Activated naive CD4-positive, alpha-beta T cell (primary cell): ENCODE measurements at places on chromosomes 5 and 9.

- no peak for DNase-seq
Observed at GRCh38 chr9:38761339-38761738, 41.4 kb upstream of the FAM240B start.

- no peak for DNase-seq
Observed at GRCh38 chr9:24413651-24414050, 132.0 kb downstream of the IZUMO3 start.

DNA sequence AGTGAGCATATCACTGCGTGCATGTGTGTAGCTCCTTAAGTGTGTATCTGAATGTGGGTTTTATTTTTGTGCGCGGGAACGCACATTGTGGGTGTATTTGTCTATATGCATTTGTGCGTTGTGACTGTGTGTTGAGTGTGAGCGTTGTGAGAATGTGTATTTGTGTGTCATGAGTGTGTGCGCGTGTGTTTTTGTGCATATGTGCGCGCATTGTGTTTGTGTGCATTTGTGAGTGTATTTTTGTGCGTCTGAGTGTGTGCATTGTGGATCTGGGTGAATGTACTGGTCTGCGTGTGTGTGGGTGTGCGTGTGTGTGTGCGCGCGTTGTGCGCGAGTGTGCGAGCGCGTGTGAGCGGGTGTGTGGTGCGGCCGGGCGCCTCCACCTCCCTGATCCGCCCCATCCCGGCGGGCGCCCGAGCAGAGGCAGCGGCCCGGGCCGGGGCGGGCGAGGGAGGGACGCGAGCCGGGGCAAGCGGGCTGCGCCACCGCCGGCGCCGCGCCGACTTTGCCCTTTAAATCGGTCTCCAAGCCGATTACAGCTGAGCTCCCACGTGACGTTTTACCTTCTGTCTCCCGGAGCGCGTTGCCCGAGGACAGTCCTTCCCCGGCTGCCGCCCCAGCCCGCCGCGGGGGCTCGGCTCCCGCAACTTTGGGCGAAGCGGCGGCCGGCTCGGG is at the start of gene RASGRF2:
RASGRF2 (plus strand) TSS at position 596 of the 675 bp plus-strand sequence. CDS start 376 bp downstream, outside the sequence.
- DNase-seq = peak; percentile 30

- no peak for DNase-seq
Observed at GRCh38 chr9:135330685-135331590, 148.6 kb upstream of the PPP1R26 start.

- DNase-seq = no peak
Observed at GRCh38 chr5:168931638-168932345, 352.6 kb upstream of the PANK3 start.
